ENCODE measurements at places on chromosomes 1 and 21.

DNA sequence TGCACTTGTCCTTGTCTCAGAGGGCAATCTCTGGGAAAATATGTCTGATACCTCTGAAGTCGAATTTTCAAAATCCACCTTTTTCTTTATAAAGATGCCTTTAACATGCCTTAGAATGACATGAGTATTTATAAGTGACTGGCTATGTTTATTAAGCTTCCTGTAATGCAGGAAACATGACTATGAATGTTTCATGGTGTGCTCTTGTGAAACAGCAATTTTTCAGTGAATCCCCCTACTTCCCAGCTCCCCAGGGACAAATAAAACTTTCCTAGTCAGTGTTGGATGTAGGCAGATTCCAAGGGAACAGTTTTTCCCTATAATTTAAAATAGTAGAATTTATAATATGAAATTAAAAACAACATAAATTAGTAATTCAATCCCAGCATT lies 437.0 kb downstream of the LMO4 start:
- DNase-seq: no peak

DNA sequence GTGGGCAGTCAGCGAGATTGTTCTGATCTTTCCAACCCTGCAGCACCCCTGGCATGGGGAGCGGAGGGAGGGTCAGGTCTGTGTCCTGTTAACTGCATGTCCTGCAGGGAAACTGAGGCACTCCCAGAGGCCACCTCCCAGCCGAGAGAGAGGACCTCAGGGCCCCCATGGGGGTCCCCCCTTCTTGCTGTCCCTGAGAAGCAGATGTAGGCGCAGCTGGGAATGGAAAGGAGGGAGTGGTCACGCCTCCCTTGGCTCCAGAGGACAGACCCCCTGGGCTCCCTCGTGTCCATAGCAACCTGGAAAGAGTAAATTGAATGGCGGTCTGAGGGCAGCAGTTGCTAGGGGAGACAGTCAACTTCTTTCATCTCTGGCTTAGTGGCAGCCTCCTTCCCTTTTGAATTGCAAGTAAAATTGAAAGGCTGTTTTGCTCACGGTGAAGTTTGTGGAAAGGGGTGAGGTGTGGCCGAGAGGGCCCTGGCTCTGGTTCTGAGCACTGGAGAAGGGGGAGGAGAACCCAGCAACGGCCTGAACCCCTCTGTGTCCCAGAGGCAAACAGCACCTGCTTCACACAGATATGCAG lies 4.9 kb downstream of the CROCC start:
- DNase-seq: no peak

GRCh38 chr21:32728456-32728839 lies 635 bp upstream of the SYNJ1 start:
- DNase-seq: no peak

DNA sequence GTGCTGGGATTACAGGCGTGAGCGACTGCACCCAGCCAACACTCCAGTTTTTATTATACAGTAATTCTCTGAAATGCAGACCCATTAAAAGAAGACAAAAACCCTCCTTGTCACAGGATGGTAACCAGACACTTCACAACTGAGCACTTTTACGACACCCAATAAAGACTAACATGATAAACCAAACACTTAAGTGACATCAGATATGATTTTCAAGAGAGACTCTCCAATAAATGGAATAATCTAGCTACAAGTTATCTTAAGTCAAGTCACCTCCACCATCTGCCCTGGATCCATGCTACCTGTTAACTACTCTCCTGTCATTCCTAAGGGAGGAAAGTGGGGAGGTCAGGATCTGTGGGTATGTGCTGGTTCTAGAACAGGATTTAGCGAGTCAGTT lies 5.6 kb downstream of the GNG12 start:
- no peak for DNase-seq

- DNase-seq: no peak
Measured at GRCh38 chr1:234605983-234606783, 3.8 kb downstream of the IRF2BP2 start.

GRCh38 chr1:31784356-31785019 lies 20.3 kb upstream of the ADGRB2 start:
- DNase-seq: no peak

DNA sequence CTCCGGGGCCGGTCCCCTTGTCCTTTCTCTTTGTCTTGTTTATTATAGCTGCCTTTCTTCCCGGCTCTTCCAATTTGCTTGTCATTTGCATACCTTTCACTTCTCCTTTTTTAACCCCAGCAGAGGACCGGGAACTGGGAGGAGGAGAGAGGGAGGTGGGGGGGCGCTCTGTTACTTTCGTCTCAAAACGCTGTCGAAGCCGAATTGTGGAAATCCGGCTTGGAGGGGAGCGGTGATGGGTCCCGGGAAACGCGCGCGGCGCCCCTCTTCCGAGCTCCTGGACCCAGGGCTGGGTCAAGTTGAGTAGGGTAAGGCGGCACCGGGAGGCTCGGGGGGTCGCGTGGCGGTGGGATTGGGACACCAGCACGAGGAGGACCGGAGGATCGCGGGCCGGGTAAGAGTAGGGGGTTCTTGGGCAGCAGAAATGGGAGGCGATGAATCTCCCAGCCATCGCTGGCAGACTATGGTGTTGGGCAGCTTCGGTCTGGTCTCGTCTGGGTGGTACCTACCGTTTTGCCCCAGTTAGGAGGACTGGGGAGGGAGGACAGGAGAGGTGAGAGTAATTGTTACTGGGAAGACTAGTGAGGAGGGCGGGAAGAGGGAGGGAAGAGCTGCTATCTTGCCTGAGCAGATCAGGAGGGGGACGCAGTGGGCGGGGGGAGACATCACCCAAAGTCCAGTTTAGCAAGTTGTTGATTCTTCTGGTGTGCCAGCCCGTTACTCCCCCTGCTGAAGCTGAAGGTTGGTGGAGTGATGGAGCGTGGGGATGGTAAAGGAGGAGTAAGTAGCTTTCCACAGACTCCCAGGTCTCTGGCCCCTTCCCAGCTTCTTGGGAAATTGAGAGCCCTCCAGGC lies 1.5 kb downstream of the PROX1 start:
- no peak for DNase-seq

GRCh38 chr1:89125240-89125912 lies 538 bp downstream of the GBP2 start:
- DNase-seq: no peak

- DNase-seq: no peak
Measured at GRCh38 chr21:43786300-43786806, 3.0 kb upstream of the RRP1 start.

DNA sequence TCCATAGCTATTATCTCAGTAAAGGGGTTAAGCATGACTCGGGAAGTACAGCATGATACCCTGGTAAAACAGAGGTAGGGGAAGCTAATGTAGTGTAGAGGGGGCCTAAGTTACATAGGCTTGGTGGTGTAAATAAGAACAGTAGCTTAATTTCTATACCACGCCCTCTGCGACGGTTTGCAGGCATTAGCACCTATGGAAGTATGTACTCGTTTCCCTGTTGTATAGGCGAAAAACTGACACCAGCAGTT lies 470 bp upstream of the NAXE start:
- no peak for DNase-seq

DNA sequence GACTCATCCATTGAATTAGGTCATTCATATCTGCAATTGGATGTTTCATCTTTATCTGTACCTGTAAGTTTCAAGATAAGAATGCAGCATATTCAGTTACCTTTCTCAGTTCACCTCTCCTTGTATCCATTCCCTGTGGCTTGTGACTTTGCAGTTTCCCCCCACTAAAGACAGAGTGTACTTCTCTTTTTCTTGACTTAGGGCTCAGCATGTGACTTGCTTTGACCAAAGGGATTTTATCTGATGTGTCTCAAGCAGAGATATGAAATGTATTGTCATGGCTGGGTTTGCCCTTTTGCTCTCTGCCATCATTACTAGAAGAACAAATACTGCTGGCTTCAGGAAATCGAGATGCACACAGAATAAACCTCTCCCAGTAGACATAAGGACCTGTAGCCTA lies 754.8 kb downstream of the ADGRL2 start:
- no peak for DNase-seq

DNA sequence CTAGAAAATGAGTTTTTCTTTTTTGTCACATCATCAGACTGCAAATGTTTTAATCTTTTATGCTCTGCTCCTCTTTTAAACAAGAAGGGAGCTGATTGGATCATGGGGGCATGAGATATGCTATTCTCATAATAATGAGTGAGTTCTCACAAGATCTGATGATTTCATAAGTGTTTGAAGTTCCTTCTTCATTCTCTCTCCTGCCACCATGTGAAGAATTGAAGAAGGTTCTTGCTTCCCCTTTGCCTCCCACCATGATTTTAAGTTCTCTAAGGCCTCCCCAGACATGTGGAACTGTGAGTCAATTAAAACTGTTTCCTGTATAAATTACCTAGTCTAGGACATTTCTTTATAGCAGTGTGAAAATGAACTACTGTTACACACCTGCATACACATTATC lies 218.2 kb downstream of the NRIP1 start:
- no peak for DNase-seq

- no peak for DNase-seq
Measured at GRCh38 chr1:32539584-32540571, 651 bp downstream of the ZBTB8A start.

DNA sequence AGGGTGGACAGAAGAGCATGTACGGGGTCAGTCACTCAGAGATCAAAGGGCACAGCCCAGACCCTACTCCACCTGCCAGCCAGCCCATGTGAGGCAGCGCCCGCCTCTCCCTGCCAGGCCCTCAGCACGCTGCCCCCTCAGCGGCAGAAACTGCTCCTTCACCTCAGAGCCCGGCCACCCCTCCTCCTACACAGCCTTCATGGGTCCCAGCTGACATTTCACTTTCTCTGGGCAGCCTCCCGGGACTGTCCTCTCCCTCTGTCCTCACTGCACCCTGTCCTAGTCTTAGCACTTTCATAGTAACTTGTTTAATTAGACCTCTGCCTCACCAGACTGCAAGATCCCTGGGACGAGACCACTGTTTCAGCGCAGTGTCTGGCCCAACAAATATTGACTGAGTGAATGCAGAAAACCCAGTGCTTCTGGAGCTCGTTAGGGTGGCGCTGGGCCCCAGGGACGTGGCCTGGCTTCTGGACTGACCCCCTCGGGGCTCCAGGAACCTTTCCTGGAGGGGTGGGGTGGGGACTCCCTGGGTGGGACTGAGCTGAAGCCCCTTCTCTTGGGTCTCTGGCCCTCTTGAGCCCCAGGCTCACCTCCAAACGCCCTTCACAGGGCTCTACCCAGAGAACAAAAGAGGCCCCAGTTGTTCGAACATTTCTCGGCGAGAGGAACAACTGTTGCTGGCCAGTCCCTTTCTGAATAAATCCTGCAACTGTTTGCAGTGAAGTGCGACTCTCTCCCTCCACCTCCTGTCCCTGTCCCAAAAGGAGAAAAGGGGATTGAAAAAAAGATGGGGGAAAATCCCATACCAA lies 114.9 kb downstream of the CASZ1 start:
- no peak for DNase-seq

GRCh38 chr1:27590917-27591508 lies 12.9 kb downstream of the AHDC1 start:
- DNase-seq: no peak

GRCh38 chr1:160486453-160486852 lies 36.6 kb downstream of the SLAMF6 start:
- no peak for DNase-seq

GRCh38 chr21:31252611-31253010 lies 91.5 kb downstream of the TIAM1 start:
- DNase-seq: no peak

DNA sequence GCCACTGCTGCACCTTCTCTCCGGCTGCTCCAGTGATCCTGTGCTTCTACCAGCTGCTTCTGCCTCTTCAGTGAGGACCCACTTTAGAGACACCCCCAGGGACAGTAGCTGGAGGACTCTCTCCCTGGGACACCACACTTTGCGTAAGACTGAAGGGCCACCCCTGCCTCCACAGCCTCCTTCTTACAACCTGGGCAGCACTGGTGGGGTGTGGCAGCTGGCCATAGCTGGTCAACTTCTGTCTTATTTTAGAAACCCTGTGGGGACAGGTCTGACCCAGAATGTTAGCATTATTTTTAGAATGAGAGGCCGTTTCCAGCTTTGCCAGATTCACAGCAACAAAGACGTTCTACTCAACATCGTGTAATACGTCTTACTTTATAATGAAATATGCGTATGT lies 1.1 kb upstream of the KRTAP10-9 start:
- DNase-seq: no peak

- no peak for DNase-seq
Measured at GRCh38 chr1:43062527-43063095, 103.9 kb upstream of the SLC2A1 start.

DNA sequence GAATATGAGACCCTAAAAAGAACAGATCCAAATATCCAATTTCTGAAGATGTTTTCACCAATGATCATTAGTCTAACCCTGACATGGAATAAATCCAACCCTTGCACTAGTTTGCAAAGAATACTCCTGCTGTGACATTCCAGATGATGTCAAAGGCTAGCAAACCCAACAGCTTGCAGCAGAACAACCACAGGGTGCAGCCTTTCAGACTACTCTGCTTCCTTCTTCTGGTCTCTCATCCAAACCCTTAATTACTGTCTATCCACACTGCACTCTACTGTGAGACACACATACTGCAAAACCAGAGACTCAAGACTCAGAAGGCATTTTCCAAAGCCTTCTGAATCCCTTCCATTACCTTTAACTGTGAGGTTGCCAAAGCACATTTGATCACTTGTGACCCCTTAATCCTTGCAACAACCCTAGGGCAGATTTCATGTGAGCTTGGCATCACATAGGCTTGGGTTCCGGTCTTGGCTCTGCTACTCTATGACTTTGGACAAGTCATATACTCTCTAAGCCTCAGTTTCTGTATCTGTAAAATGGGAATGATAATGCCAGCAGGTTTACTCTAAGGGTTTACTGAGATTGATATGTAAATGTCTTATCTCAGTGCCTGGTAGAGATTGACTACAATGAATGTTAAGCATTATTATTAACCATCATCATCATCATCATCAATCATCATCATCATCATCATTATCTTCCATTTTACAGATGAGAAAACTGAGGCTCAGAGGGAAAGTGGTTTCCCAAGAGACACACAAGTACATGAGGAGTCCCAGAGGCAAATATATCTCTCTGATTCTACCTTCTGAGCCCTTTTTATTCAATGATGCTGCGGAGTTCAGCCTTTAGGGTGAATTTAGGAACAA lies 94.5 kb downstream of the SYF2 start:
- DNase-seq: no peak

GRCh38 chr1:198700396-198700795 lies 61.6 kb downstream of the PTPRC start:
- no peak for DNase-seq

DNA sequence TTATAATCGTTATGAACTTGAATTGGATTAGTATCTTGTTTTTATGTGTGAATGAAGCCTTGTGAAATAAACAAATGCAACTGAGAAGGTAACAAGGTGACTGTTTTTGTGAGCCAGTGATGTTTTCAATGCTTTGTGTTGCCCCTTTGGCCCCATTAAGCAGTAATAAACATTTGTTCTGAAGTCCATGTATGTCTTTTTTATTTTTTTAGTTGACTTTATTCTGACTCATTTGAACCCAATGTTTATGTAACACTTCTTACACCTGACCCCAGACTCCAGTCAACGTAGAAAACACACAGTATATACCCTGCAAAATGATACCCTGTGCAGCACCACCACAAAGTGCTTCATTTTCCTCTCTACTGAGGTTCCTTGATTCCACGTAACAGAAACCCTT lies 4.6 kb upstream of the CACYBP start:
- DNase-seq: no peak

Data from NCI-H460 (cell line).